ENCODE measurements at places on chromosomes 13 and 19.

- no peak for DNase-seq
Measured at GRCh38 chr19:722553-723101, 13.9 kb downstream of the PALM start.

DNA sequence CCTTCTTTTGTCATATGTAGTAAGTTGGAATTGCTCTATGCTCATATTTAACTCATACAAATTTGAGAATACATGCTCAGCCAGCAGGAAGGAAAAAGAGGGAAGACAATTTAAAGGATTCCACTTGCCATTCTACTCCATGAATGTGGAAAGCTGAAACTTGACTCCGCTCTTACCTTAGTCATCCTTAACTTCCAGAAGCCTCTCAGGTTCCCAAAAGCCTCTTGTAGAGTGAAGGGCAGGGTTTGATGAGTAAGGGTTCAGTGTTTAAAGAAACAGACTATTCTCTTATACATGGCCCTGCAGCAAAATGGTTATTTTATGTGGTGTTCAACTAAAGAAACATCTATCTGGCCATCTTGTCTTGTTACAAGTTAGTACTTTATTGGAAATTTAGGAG lies 27.1 kb downstream of the FAM124A start:
- no peak for DNase-seq

DNA sequence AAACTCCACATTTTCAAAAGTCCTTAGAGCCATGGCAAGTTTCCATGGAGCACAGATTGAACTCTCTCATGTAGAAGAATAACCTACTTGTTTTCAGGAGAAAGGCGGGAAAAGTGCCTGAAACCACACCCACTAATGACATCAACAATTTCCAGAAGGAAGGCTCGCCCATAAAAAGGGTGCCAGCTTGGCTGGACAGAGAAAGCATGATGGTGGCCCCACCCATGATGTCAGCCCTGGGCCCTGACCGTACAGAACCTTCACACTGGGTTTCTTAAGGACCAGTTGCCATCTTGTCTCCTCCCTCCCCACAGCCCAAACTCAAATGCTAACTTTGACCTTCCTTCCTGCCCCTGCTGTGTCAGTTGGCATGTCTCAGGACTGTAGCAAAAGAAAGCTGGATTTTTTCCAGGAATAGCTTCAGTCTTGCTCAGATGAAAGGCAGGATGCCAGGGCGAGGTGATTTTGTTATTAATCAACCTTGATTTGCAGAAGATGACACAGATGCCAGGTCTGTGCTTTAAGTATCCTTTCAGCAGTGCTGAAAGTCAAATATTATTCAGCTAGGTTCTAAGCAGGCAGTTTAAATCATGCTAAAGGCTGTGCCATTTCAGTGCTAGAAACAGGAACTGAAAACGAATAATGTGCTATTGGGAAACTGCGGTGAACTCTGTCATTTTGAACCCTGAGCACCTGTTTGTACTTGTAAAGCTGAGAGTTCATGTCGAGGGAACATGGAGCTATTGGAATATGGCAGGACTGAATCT lies 89.5 kb upstream of the RFC3 start:
- no peak for DNase-seq

DNA sequence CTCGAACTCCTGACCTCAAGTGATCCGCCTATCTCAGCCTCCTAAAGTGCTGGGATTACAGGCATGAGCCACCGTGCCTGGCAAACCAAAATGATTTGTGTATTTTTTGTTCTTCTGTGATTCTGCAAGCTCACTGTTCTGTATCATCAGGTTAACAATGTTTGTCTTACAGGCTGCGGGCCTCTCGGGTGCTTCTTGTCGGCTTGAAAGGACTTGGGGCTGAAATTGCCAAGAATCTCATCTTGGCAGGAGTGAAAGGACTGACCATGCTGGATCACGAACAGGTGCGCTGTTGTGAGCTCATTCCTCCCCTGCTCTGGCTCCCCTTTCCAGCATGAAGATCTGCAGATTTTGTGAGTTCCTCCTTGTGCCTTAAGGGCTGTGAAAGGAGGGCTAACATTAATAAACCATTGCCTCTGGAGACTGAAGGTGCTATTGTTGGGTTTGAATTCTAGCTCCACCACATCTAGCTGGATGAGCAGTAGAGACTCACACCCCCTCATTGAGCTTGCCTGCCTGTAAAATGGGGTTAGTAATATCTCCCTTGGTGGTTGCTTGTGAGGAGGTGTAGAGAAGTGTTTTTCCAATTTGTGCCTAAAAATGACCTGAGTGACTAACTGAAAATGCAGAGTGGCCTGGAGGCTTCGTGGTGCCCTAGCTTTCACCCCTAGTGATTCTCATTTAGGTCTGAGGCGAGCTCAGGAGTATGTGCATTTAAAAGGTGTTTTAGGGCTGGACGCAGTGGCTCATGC lies 12.9 kb downstream of the SAE1 start:
- no peak for DNase-seq

GRCh38 chr13:97030705-97031452 lies 36.6 kb upstream of the OXGR1 start:
- DNase-seq: no peak

GRCh38 chr13:28685114-28685513 lies 26.2 kb downstream of the POMP start:
- DNase-seq: no peak

DNA sequence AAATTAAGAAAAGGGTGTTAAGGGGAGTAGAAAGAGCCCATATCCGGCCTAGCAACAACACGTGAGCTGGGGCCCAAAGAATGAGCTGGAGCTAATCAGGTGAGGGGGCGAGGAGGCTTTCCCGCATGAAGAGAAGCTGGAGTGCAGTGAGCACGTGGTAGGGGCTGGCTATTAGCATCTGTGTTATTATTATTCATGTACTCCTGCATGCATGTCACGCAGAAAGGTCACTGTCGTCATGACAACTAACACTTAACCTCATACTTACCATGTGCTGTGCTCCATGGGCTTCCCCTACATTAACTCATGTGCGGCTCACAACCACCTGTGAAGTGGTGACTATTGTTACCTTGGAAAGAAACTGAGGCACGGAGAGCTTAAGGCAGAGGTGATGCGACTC lies 227.6 kb upstream of the UBL3 start:
- no peak for DNase-seq

GRCh38 chr13:113527272-113527958 lies 36.9 kb upstream of the DCUN1D2 start:
- DNase-seq: no peak
